Germinal center (tissue), 1 donor: ENCODE measurements at places on chromosomes 12 and 14.

DNA sequence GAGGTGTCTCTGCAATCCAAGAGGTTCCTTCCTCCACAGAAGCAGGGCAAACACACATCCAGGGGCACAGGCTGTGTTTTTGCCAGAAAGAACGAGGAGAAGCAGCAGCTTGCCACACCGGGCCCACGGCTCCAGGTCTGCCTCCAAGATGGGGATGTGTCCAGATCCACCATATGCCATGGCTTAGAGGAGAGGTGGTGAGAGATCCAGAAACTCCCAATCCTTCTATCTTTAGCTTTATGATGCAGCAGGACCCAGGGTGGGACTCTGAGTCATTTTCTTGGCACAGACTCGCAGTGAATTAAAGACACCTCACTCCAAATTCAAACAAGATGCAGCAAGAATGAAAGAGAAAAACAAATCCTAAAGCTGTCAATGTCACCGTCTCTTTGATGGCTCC is 481.4 kb upstream of the TMEM132C start:
- DNase-seq, result no peak

DNA sequence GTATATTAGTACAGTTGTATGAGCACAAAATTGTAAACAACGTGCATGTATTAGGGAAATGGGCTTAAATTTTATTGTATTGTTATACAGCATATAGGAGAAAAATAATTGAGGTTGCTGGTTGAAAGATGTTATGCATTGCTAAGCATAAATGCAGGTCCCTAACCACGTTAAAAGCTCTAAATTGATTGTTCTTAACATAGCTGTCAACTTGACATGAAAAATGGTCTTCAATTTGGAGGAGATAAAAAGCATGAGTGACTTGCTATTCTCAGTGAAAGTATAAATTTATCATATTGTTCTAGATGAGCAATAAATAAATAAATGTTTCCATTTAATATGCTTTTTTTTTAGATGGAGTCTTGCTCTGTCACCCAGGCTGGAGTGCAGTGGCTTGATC is 506.6 kb upstream of the ATXN7L3B start:
- no peak for DNase-seq

- DNase-seq, result no peak
Measured at GRCh38 chr12:11724888-11725311, 75.4 kb downstream of the ETV6 start.

DNA sequence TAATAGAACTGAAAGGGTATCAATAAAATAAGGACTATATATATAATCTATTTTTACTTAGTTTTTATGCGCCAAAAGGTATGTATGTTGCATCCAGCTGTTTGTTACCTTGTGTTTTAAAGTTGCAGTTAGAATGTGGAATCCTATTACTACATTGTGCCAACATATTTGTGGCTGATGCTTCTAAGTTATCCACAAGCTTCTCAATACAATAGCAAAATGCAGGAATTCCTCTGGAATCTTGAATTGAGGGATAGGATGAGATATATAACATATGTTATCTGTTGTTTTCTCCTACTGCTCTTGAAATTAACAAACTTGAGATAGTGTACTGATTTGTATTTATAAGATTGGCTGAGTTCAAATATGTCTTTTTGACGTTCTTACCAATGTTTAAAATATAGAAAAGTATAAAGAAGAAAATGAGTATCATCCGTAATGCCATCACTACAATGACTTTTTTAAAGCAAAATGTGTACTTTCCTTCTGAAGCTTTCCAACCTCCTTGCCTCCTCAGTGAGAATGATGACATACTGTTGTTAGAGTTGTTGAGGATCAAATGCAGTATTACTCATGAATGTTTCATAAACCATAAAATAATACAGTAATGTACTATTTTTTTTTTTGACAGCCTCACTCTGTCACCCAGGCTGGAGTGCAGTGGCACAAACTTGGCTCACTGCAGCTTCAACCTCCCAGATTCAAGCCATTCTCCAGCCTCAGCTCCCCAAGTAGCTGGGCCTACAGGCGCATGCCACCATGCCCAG is 6.6 kb downstream of the RAP1B start:
- DNase-seq, result no peak

GRCh38 chr14:92613681-92614260 is 100.2 kb downstream of the RIN3 start:
- DNase-seq, result no peak
